Umbilical cord (tissue), 2 donors: ENCODE measurements at places on chromosomes 3 and 15. TPM values are rescaled to one million over a fixed set of nuclear protein-coding genes. Genes with fewer than 3 reads are reported as not detected.

DNA sequence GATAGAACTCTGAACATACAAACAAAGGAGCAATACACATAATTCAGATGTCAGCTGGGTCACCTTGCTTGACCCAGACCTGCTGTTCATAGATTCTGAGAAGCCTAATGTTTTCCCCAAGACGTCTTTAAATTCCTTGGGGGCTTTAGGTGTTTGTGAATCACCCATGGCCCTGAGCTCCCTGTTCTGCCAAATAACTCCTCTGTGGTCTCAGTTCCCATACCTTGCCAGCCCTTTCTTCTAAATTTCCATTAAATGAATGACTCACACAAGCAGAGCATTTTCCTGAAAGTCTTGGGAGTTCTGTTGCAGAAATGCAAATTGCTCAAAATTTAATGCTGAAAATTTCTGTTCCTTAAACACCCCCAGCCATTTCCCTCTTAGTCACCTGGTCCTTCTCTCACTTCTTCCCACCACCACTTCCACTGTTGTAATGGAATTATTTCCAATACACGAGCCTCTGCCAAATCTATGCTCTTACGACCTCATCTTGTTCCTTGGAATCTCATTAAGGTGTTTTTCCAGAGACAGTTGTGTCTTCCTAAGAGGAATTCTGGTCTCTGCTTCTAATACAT, 33.4 kb upstream of the PSMD6 start:
- DNase-seq = no peak

- no peak for DNase-seq
Measured at GRCh38 chr3:11776346-11776745, 70.3 kb downstream of the TAMM41 start.

- DNase-seq = no peak
Measured at GRCh38 chr3:21484828-21485144, 266.2 kb downstream of the ZNF385D start.

DNA sequence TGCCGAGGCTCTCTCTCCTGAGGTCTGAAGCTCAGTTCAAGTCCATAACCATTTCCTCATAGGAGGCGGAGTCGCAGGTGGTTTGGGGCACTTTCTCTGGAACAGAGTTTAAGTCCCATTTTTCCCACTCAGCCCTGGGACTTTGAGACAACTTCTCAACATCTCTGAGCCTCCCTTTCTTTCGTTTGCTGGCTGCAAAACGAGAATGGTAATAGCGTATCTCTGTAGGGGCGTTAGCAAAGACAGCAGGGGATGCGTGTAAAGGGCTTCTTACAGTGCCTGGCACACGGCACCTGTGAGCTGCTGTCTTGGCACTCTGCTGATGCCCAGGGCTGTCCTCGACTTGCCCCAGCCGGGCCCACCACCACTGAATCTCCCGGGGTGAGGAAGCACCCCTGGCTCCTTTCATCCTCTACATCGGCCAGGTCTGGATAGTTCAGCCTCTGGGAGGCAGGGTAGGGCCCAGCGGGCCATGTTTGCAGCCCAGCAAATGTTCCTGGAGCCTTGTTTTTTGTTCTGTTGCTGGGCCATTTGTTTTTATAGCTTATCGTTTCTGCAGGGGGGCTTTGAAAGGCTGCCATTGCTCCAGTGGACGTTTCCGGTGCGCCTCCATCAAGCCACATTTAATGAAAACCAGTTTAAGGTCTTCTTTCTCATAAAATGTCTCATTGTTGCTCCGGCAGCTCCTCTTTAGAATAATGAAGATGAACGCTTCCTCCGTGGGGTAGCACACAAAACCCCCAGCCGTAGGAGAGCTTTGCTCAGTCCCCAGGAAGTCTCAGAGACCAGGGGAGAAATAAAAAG, 60.0 kb upstream of the WNT5A start:
- DNase-seq = no peak

The DOCK3 gene
- total RNA-seq = 0.72 TPM

The JMJD7 gene
- not detected for total RNA-seq

The ALDH1A3 gene
- 2.2 TPM for total RNA-seq

The MRPS25 gene
- total RNA-seq = 7.9 TPM

The BLOC1S6 gene
- 90.3 TPM for total RNA-seq

The TGM5 gene
- 13.7 TPM for total RNA-seq
